Omental fat pad (tissue), 4 donors: ENCODE measurements at places on chromosomes 2 and 18. TPM values are rescaled to one million over a fixed set of nuclear protein-coding genes. Genes with fewer than 3 reads are reported as not detected.
A peak's percentile ranks its signal among the peaks of the same experiment; 100 is the strongest.

Gene ADGRF3
- not detected for total RNA-seq

- no peak for DNase-seq
Observed at GRCh38 chr2:20537423-20538307, 90.8 kb downstream of the RHOB start.

GRCh38 chr2:54964271-54964670, 86.0 kb downstream of the RTN4 start:
- no peak for DNase-seq

DNA sequence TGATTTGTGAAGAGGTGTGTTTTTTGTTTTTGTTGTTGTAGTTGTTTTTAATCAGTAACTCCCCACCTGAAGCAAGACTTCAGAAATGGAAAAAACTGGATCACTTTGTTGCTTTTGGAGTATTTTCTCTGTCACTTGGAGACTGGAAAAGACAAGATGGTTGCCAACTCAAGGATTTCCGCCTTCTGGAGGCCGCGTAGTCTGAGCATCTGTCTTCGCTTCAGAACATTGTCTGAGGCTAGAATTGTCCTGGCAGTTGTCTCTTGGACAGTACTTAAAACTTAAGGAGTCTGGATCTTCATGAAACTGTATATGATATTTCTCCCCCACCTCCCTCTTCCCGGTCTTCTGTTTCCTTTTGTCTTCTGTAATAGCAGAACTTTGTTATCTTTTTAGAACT, 67.7 kb downstream of the ARHGAP28 start:
- no peak for DNase-seq

DNA sequence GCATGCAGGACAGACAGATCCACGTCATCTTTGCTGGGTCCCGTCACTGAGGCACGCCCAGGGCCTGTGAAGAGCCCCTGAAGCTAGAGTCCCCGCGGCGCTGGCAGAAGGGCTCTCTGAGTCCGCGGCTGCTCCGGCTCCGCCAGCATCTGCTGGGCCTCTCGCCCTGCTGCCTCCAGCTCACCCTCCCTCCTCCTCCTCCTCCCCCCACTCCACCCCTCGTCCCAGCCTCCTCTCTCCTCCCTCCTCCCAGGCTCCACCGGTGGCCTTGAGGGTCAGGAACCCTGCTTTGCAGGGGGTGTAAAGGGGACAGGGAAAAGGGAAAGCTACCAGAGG, at the start of gene TNS1:
Gene TNS1 (minus strand): TSS at position 151 of the 336 bp plus-strand sequence. CDS start 123 bp downstream, at position 28.
- no peak for DNase-seq

DNA sequence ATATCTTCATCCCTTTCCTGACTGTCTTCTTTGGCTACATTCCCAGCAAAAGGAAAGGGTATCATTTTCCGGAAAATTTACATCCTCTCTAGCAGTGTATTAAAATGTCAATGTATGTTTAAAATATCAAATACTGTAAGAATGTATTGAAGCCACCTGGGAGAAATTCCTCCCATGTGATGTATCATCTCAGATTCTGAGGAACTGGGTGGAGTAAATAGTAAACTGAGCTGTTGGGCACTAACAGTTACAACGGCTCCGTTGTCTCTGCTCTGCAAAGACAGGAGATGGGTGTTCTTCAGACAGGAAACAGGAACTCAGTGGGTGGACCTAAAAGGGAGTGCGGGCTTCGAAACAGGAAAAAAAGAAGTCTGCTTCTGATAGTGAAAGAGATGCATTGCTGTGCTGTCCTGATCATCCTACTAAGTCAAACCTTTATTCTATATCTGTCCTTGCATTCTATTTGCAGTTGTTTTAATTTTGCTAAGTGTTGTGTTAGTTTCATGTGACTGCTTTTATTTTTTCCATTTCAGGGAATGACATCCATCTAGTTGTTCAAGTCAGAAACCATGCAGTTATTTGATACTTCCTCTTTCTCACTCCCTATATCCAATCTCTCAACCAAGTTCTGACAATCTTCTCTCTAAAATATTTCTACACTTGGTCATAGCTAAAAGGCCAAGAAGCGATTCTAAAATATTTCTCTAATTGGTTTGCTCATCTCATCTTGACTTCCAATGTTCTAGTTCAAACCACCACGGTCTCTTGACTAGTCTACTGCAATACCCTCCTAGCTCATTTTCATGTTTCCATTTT, 19.4 kb downstream of the DOK1 start:
- no peak for DNase-seq

GRCh38 chr2:7567646-7568045, 650.4 kb downstream of the RNF144A start:
- DNase-seq = no peak

DNA sequence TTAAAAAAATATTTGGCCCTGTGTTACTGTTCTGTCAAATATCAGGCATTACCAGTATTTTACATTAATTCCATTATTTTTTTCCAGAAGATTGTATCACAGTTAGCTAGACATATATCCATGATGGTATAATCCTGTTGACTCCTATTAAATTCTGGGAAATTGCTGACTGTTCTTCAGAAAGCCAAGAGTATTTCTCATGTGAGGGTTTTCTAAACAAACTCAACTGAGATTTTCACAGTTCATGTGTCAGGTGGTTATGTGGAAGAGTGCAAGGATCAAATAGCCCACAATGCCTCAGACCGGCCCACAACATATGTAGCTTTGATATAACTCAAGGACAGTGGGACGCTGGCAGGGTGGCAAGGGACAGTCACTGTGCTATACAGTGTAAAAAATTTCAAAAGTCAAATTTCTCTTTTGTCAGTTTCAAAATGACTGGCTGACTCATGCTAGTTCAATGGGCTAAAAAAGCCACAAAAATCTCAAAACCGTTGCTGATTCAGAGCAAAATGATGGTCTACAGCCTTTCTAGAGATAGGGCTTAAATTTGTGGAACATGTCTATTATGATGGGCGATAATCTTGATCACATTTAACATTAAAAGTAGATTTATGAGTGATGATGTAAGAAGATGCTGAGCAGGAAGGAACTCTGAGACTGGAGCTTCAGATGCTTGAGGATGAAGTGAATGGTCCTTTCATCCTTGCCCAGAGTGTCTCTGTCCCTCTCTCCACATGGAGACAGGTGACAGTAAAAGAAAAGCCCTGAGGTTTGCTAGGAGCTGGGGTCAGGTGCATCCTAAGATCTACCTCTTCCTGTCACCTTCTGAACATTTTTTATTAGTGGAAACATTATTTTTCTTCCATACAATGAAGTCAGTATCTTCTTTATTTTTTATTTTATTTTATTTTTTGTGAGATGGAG, 175.8 kb upstream of the PIEZO2 start:
- DNase-seq = no peak

GRCh38 chr2:101185656-101186055, 34.5 kb upstream of the TBC1D8 start:
- no peak for DNase-seq

DNA sequence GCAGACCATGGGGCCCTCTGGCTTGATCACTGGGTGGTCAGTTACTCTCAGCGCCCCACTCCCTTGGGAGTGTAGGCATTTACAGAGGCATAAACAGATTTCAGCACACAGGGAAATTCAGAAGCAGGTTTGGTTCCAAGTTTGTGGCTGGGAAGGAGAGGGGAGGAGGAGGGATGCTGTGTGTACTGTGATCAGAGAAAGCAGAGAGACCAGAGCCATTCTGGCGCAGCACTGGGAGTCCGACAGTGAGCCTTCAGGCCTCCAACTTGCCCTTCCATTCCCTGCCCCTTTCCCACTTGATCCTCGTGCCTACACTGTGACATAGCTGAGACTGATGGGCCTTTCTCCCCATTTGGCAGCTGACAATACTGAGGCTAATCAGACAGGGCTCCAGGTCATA, 47.8 kb upstream of the LOXHD1 start:
- DNase-seq = no peak

DNA sequence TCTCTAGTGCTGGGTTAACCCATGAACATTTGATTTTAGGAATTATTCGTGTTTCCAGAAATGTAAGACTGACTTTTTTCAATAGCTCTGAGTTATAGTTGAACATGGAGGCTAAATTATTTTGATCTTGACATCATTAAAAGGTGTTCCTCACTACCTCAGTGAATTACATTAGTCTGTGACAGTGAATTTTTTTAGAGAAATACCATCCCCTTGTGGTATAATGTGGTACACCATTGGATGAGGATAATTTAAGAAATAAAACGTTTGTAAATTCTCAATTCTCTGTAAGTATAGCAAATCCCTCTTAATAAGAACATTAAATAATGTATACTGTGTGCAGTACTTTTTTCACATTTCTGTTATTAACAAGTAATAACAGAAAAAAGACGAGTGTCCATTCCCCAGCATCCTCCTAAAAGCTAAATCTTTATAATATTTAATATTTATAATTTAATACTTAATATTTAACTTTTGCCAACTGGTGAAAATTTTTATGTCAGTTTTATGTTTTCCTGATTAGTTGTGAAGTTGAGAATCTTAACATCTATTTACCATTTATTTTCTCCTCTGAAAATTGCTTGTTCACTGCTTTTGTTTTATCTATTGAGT, 70.3 kb upstream of the CWC22 start:
- DNase-seq = no peak

DNA sequence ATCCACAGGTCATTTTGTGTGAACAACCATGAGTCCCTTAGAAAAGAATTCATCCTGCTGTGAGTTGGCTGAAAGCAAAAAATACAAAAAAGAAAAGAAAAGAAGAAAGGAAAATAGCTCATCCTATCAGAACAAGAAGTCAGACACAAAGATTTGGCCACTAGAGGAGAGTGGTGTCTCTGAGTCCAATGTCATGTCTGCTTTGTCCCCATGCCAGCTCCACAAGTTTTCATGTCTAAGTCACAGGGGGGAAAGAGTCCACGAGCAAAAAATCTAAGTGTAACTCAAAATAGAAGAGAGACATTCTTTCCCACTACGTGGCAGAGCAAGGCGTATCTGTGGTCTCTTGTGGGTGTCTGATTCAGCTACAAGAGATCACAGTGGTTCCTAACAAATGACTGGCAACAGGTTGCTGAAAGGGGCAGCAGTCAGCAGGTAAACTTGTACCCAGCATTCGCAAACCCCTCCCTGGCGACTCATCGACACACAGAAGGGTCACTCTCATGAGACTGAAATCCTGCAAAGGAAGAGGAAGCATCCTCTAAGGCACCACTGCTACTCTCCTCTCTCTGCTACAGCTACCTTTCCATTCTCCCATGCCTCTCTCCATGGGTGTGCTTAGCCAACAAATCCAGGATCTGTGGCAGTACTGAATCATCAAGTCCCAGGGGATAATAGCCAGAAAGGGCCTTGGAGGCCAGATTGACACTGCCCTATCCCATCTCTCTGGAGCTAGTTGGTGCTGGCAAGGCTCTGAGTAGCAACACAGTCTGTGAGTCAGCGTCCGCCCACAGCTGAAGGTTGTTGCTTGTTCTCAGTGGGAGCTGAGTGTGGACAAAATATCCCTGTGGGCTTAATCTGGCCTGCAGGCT, 123.0 kb upstream of the SLC39A10 start:
- peak; percentile 39 for DNase-seq

GRCh38 chr2:226256709-226257376, 542.8 kb downstream of the IRS1 start:
- DNase-seq = no peak

GRCh38 chr18:50388988-50389387, 14.1 kb downstream of the SKA1 start:
- no peak for DNase-seq
